Endothelial cell of umbilical vein (primary cell): ENCODE measurements at places on chromosomes 7 and 10. TPM values are rescaled to one million over a fixed set of nuclear protein-coding genes. Genes with fewer than 3 reads are reported as not detected.

DNA sequence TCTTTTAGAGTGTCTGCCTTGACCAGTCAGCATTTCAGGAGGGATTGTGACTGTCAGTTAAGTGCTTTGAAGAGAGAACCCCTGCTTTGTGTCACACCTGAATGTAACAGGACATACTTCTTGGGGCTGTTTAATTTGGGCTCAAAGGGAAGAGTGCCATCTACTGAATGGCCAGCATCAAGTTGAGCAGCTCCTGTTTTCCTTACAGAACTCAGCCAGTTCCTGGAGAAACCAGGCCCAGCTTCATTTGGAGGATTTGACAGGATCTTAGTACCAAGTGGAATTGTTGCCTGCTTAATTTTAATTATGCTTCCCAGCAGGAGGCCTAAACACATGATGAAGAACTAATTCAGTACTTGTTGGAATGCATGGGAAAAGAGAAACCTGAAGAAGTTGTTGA lies 8.3 kb downstream of the ADD3 start:
- DNase-seq, result peak; percentile 45
- H3K4me1 ChIP-seq, result no peaks in the 10 kb centered on the region
- no peaks in the 10 kb centered on the region for H3K27me3 ChIP-seq
- H3K4me3 ChIP-seq, result no peak overlapping the region

DNA sequence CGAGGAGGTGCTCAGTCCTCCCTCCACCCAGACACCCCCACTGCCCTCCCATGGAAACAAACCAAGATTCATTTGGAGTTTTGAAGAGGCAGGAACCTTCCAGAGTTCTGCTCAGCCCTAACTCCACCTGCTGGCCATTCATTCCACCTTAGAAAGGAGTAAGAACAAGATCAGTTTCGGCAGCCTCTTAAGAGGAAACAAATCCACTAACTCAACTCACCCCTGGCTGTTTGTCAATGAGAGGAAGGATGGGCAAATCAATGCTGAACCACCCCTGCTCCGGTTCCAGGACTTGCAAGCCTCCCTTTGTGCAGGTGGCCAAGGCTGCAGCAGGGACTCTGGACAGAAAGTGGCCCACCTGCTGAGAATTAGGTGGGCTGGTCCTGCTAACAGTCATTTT lies 26.2 kb downstream of the CCDC3 start:
- no peaks in the 10 kb centered on the region for H3K36me3 ChIP-seq
- no peaks in the 10 kb centered on the region for H3K4me1 ChIP-seq
- H3K27ac ChIP-seq, result no peak overlapping the region
- H3K27me3 ChIP-seq, result no peaks in the 10 kb centered on the region

DNA sequence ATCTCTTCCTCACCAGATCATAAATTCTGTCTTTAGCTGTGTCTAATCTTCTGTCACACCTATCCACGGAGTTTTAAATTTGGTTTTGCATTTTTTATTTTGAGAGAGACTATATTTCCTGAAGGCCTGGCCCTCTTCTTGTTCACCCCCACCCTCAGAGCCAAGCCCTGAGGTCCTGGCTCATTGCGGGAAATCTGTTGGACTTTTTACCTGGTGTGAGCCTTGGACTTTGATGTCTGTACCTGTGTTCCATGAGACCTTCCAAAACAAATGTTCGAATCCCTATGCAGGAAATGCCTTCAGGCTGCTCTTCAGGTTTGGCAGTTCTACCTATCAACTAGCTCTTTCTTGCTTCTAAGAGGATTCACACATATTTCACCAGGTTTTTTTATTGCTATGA lies 175.2 kb upstream of the GRB10 start:
- H3K36me3 ChIP-seq, result no peaks in the 10 kb centered on the region
- H3K27ac ChIP-seq, result peak overlapping the region; percentile 91
- no peaks in the 10 kb centered on the region for H3K27me3 ChIP-seq
- H3K4me3 ChIP-seq, result no peak overlapping the region

AKR1C4 gene
- polyA plus RNA-seq, result not detected in 2 replicates

GRCh38 chr10:98577578-98577977 lies 130.8 kb upstream of the HPS1 start:
- H3K27me3 ChIP-seq, result peaks cover 6% of the 10 kb centered on the region
- H3K36me3 ChIP-seq, result no peaks in the 10 kb centered on the region
- H3K4me1 ChIP-seq, result no peaks in the 10 kb centered on the region
- H3K27ac ChIP-seq, result no peak overlapping the region
- H3K4me3 ChIP-seq, result no peak overlapping the region
- DNase-seq, result peak; percentile 7

DNA sequence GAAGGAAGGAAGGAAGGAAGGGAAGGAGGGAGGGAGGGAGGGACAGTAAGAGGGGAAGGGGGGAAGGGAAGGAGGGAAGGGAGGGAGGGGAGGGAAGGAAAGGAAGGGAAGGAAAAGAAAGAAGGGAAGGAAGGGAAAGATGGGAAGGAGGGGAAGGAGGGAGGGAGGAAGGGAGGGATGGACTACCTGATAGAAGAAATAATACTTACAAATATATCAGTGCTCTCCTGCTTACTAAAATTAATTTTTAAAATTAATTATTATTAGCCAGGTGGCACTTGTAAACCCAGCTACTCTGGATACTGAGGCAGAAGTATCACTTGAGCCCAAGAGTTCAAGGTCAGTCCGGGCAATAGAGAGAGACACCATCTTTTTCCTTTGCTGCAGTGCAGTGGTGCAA lies 18.5 kb downstream of the ZC3HC1 start:
- no peak overlapping the region for H3K27ac ChIP-seq
- H3K4me1 ChIP-seq, result no peaks in the 10 kb centered on the region
- no peak for DNase-seq
- H3K4me3 ChIP-seq, result no peak overlapping the region

GHRHR gene
- polyA plus RNA-seq, result not detected in 2 replicates

PCLO gene
- 0.04 and 0.06 TPM in 2 replicates for polyA plus RNA-seq

GRCh38 chr7:102908676-102909075 lies 4.1 kb upstream of the LRRC17 start:
- no peak for DNase-seq
- H3K27ac ChIP-seq, result no peak overlapping the region
- H3K4me1 ChIP-seq, result peaks cover 11% of the 10 kb centered on the region
- no peaks in the 10 kb centered on the region for H3K36me3 ChIP-seq

DNA sequence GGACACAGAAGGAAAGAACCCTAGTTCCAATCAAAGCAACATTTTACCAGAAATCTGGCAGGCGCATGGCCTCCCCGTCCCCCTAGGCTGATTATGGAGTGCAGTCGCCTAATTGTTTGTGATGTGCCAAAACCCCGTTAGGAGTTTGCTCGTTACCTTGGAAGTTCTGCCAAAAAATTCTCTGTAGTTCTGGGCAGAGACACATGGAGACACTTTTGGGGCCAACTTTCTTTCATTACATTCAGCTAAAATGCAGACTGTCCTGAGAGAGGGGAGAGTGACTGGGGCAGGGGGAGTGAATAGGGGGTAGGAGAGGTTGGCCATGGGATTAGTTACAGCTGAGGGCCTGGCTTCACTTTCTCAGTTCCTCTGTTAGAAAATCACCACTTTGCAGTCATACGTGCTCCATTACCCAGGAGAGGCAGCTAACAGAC lies 158.0 kb upstream of the NPVF start:
- no peak for DNase-seq
- no peak overlapping the region for H3K4me3 ChIP-seq
- H3K27ac ChIP-seq, result no peak overlapping the region
- H3K36me3 ChIP-seq, result no peaks in the 10 kb centered on the region

DNA sequence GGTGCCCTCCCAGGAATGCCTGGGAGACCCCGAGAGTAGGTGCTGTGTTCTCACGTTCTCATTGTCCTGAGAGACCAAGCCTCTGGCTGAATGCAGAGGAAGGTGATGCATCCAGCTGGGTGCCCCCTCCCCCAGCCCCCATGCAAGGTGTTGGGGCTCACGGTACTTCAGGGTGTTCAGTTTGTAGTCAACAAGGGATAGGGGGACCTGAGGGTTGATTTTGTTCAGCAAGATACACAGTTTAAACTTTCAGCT lies 60.4 kb upstream of the DUSP5 start:
- no peak overlapping the region for H3K27ac ChIP-seq
- H3K27me3 ChIP-seq, result no peaks in the 10 kb centered on the region
- no peaks in the 10 kb centered on the region for H3K36me3 ChIP-seq
- H3K4me1 ChIP-seq, result no peaks in the 10 kb centered on the region
- no peak overlapping the region for H3K4me3 ChIP-seq

DNA sequence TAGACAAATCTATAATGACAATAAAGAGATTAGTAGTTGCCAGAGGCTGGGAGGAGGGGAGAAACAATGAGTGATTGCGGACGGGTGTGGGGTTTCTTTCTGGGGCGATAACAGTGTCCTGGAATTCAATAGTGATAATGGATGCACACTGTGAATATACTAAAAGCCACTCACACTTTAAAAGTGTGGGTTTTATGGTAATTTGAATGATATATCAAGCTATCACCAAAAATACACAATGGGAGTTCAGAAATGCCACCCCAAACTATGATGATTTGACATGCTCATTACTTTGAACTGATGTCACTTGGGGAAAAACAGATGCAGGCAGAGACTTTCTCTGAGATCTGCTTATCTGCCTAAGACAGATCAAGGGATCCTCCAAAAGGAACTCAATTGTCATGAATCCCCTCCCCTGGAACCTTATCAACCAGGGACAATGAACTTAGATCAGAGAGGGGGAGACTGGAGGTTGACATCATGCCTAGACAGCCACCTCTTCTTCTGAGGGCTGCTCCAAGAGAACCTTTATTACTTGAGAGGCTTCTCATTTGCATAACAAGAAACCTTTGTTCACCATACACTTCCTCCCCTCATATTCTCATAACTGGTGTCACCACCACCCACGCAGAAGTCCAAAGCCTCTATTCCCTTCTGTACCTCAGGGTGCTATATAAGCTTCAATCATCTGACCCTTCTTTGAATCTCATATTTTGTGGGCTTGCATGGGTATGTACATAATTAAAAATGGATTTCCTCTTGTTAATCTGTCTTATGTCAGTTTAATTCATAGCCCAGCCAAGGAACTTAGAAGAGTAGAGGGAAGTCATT lies 14.8 kb upstream of the ZC3HAV1 start:
- no peak overlapping the region for H3K27ac ChIP-seq
- no peak for DNase-seq
- no peak overlapping the region for H3K4me3 ChIP-seq

EMX2 gene
- not detected in 2 replicates for polyA plus RNA-seq

OR2A12 gene
- polyA plus RNA-seq, result not detected in 2 replicates

UPK3BL2 gene
- polyA plus RNA-seq, result 18.2 and 35.4 TPM in 2 replicates

ATOH7 gene
- 0.05 TPM in 1 of 2 replicates, not detected in the other for polyA plus RNA-seq

ABCC2 gene
- 1.5 and 1.6 TPM in 2 replicates for polyA plus RNA-seq

DNA sequence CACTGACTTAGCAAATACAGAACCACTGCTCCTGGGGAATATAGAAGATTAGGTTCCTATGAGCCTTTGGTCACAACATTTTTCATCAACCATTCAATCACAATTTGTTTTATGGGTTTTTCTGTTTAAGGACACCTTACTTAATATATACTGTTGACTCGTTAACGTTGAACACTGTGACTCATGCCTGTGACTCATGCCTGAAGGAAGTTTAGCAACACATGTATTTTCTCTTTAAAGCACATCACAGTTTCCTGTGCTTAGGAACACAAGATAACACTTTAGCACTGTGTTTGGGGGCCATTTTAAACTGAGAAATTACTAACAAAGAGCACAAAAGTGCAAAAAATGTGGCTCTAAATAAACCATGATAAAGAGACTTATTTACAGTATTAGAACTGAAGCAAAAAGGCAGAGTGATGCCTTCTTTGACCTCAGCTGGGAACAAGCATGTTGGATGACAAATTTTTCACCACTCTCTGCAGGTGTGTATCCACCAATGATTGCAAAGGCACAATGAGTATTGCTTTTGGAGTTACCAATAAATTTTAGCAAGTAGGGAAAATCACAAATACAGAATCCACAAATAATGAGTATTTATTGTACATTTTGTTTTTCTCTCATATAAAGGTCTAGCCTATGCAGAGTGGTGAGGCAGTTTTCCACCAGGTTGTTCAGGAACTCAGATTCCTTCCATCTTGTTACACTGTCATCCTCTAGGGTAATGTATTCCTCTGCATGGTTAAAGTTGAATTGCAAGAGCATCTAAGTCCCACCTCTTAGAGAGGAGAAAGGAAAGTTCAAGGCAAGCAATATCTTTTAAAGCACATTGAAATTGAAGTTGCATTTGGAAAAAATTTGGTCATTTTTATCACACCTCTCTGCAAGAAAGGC lies 7.3 kb downstream of the FGFBP3 start:
- H3K4me1 ChIP-seq, result peaks cover 24% of the 10 kb centered on the region
- no peaks in the 10 kb centered on the region for H3K36me3 ChIP-seq
- no peaks in the 10 kb centered on the region for H3K27me3 ChIP-seq
- peak; percentile 97 for DNase-seq
- H3K27ac ChIP-seq, result peak overlapping the region; percentile 63

CREB5 gene
- polyA plus RNA-seq, result 28.4 and 32.7 TPM in 2 replicates

PRR15 gene
- 5.0 and 6.3 TPM in 2 replicates for polyA plus RNA-seq

SPDYE2B gene
- polyA plus RNA-seq, result not detected in 2 replicates

DOCK1 gene
- 15.6 and 22.5 TPM in 2 replicates for polyA plus RNA-seq

COA1 gene
- 24.8 and 38.1 TPM in 2 replicates for polyA plus RNA-seq
